ENCODE measurements at places on chromosomes 13 and 19.

DNA sequence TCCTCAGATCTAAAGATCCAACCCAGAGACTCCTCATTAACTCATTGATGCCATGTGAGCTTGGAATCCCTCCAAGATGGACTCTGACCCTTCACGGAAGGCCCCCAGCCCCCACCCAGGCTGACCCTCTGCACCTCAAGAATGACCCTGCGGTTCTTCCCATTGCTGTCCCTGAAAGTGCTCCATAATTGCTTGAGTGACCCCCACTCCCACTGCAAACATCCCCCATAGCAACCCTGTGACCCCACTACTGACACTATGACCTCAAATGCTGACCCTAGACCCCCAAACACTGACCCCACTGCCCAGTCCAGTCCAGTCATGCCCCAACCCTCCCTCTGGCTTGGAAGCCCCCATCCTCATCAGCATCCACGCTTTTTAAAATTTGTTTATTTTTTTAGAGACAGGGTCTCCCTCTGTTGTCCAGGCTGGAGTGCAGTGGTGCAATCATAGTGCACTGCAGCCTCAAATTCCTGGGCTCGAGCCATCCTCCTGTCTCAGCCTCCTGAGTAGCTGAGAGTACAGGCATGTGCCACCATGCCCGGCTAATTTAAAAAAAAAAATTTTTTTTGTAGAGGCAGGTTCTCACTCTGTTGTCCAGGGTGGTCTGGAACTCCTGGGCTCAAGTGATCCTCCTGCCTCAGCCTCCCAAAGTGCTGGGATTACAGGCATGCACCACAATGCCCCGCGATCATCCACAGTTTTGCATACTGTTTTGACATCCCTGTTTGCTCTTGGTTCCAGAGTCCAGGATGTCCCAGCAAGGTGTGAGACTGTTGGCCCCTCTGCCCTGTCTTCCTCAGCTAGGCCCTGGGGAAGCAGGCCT, 855 bp downstream of the LYL1 start:
- H3K36me3 ChIP-seq: no peaks in the 10 kb centered on the region
- no peak for DNase-seq
- peaks cover 49% of the 10 kb centered on the region for H3K27me3 ChIP-seq
- H3K4me1 ChIP-seq: peaks cover 8% of the 10 kb centered on the region
- H3K4me3 ChIP-seq: peak overlapping the region; percentile 14

- no peaks in the 10 kb centered on the region for H3K27me3 ChIP-seq
- H3K4me1 ChIP-seq: no peaks in the 10 kb centered on the region
- no peak for DNase-seq
- H3K36me3 ChIP-seq: no peaks in the 10 kb centered on the region
- H3K27ac ChIP-seq: no peak overlapping the region
These were observed 586.9 kb upstream of the KLHL1 start for GRCh38 chr13:70694996-70695715.

GRCh38 chr19:32935629-32936028, 36.1 kb downstream of the CEP89 start:
- no peaks in the 10 kb centered on the region for H3K27me3 ChIP-seq
- DNase-seq: no peak
- H3K4me1 ChIP-seq: no peaks in the 10 kb centered on the region
- peaks cover 32% of the 10 kb centered on the region for H3K36me3 ChIP-seq
- H3K4me3 ChIP-seq: no peak overlapping the region

DNA sequence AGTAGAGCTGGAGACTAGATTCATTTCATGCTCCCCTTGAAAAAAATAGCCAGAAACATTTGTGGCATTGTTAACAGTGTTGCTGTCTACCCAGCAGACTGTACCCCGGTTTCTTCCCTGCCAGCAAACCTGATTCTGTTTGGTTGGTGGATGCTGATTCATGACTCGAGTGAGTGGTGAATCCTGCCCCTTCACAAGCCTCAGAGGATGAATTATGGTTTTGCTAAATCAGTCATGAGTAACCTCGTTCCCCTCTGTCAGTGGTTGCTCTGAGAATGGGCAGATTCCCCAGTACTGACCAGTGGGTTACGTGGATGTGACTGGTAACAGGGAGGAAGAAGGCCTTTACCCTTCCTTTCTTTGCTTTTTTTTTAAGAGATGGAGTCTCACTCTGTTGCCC, 10.1 kb downstream of the NLRP12 start:
- DNase-seq: no peak
- no peaks in the 10 kb centered on the region for H3K27me3 ChIP-seq
- no peak overlapping the region for H3K4me3 ChIP-seq
- no peaks in the 10 kb centered on the region for H3K36me3 ChIP-seq
- H3K27ac ChIP-seq: no peak overlapping the region

GRCh38 chr19:46639358-46640182, 3.6 kb upstream of the GNG8 start:
- H3K4me1 ChIP-seq: peaks cover 5% of the 10 kb centered on the region
- peak; percentile 88 for DNase-seq
- H3K27me3 ChIP-seq: peaks cover 41% of the 10 kb centered on the region
- H3K4me3 ChIP-seq: no peak overlapping the region

- no peak overlapping the region for H3K27ac ChIP-seq
- no peaks in the 10 kb centered on the region for H3K27me3 ChIP-seq
- no peak overlapping the region for H3K4me3 ChIP-seq
- DNase-seq: no peak
- H3K4me1 ChIP-seq: peaks cover 11% of the 10 kb centered on the region
These were observed 122.3 kb downstream of the ZDHHC20 start for GRCh38 chr13:21336609-21337349.

- H3K27ac ChIP-seq: no peak overlapping the region
- no peak overlapping the region for H3K4me3 ChIP-seq
These were observed 69.1 kb upstream of the POSTN start for GRCh38 chr13:37667702-37668101.

DNA sequence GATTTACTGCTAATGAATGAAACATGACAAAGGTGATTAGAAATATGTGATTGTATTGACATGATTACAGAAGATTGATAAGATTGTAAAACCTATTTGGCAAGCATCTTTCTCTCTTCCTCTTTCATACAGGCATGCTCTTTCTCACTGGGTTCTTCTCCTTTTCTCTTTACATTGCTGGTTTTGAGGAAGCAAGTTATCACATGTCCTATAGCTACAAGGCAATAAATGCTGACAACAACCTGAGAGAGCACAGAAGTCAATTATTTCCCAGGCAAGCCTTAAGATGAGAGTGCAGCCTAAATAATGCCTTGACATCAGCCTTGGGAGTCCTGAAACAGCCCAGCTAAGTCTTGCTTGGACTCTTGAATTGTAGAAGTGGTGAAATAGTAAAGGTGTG, 875.0 kb downstream of the SLITRK1 start:
- no peak overlapping the region for H3K4me3 ChIP-seq
- no peak for DNase-seq
- H3K27me3 ChIP-seq: no peaks in the 10 kb centered on the region
- no peaks in the 10 kb centered on the region for H3K36me3 ChIP-seq
- no peak overlapping the region for H3K27ac ChIP-seq
- H3K4me1 ChIP-seq: no peaks in the 10 kb centered on the region

DNA sequence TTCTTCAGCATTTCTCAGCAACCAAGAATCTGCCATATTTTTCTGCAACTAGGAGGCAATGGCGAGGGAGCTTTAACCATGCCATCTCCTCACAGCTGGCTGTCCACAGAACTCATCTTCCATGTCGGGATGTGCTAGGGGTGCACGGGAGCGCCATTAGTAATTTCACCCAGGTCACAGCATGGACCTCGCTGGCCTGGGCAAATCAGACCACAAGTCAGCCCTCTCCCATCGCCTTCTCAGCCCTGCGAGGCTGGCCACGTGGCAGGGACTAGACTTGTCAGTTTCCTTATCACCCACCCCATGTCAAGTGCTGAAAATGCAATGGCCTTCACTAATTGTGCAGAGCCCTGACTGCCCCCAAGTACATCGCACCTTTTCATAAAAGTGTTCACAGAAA, 15.7 kb downstream of the COL4A1 start:
- peaks cover 3% of the 10 kb centered on the region for H3K36me3 ChIP-seq
- H3K4me1 ChIP-seq: no peaks in the 10 kb centered on the region
- no peaks in the 10 kb centered on the region for H3K27me3 ChIP-seq
- DNase-seq: no peak
- no peak overlapping the region for H3K27ac ChIP-seq

- peaks cover 53% of the 10 kb centered on the region for H3K27me3 ChIP-seq
- no peaks in the 10 kb centered on the region for H3K4me1 ChIP-seq
- no peak for DNase-seq
- no peak overlapping the region for H3K27ac ChIP-seq
These were observed 7.3 kb downstream of the CD209 start for GRCh38 chr19:7739801-7740681.

DNA sequence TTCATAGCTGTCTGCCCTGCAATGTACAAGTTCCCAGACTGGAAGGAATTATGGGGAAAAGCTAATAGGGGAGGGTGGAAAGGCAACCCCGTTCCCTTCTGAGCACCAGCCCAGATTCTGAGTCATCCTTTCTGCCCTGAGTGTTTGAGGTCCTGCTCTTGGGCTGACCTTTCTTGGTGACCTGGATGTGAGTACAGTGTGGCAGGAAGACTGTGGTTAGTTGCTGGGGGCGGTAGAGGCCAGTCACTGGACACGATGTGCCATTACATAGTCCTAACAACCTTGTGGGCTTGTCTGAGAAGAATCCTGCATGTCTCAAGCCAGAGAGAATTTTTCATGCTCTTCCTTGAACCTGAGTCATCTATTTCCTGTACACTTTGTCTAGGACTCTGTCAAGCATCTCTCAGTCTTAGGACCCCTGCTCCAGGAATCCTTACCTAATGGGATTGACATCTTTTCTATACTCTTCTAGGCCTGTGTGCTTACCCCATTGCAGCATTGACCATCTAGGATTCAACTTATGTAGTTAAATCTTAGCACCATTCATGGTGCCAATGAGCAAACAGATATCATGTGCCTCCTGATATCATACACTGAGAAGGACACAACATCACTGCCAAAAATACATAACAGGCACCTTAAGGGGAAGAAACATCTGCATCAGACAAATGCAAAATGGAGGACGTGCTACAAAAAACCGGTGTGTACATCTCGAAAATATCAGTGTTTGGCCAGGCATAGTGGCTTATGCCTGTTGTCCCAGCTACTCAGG, 8.1 kb upstream of the ANGPTL4 start:
- no peak overlapping the region for H3K4me3 ChIP-seq
- no peak overlapping the region for H3K27ac ChIP-seq

DNA sequence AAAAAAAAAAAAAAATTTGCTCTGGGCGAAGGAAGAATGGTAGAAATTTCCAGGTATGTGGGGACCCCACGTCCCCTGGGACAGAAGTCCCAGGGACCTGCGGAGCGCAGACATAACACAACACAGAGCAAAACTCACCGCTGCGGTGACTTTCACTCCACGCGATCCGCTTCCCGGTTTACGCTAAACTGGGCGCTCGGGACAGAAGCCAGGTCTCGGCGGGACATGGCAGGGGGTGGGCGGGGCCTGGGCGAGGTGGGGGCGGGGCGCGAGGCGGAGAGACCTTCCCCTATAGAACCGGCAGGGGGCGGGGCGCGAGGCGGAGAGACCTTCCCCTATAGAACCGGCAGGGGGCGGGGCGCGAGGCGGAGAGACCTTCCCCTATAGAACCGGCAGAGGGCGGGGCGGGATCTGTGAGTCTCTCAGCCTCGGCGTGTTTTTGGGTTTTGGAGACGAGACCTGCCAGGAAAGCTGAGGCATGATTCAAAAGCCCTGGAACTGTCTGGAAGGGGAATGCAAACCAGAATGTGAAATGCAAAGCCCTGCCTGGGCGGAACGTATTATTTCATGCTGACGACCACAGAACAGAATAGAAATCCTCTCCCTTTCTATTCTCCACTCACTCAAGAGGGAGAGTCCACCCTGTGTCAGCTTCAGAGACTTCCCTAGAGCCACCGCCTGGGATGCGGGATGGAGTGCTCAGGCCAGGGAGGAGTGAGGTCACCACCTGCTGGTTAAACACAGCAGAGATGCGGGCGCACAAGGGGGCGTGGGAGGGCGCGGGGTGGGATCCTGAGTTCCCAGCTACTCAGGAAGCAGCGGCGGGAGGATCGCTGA, 20.2 kb upstream of the ERVV-1 start:
- H3K27ac ChIP-seq: peak overlapping the region; percentile 91
- H3K36me3 ChIP-seq: peaks cover 9% of the 10 kb centered on the region
- peak; percentile 93 for DNase-seq
- H3K4me3 ChIP-seq: peak overlapping the region; percentile 92
- H3K4me1 ChIP-seq: peaks cover 18% of the 10 kb centered on the region

DNA sequence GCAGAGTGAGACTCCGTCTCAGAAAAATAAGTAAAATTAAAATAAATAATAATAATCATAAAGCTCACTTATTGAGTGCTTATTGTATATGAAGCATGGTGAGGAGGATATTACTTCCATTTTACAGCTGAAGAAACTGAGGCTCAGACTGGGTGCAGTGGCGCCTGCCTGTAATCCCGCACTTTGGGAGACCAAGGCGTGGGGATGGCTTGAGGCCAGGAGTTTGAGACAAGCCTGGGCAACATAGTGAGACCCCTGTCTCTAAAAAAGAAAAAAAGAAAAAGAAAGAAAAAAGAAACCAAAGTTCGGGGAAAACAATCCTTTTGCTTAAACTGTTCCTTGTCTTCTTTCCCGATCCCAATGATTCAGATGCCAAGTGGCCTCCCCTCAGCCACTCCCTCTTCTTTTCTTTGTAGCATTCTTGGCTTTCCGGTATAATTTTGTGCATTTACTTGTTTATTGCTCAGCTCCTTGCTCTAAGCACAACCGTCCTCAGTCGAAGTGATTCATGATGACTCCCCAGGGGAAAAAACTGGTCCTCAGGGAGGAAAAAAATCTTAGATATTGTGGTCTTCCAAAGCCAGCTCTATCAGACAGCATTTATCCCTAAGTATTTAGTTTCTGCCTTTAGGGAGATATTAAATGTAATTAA, 965 bp upstream of the EIF3G start:
- peak overlapping the region; percentile 37 for H3K4me3 ChIP-seq
- peaks cover 4% of the 10 kb centered on the region for H3K36me3 ChIP-seq

GRCh38 chr13:19178901-19179593, 2.6 kb downstream of the TUBA3C start:
- no peaks in the 10 kb centered on the region for H3K36me3 ChIP-seq
- H3K4me3 ChIP-seq: no peak overlapping the region
- DNase-seq: peak; percentile 29
- no peaks in the 10 kb centered on the region for H3K27me3 ChIP-seq
- no peak overlapping the region for H3K27ac ChIP-seq

DNA sequence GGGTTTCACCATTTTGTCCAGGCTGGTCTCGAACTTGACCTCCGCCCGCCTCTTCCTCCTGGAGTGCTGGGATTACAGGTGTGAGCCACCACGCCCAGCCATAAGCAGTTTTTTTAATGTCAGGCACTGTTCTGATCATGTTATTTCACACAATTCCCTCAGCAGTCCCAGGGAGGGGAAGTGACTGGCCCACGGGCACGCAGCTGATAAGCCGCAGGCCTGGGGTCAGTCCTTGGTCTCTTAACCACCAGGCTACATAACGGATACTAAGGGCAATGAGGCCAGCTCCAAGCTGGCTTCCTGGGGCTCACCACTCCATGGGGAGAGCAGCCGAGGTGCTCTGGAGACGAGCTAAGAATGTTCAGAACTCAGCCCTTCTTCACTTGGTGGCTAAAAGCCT, 13.5 kb downstream of the BRSK1 start:
- no peak for DNase-seq
- H3K4me3 ChIP-seq: no peak overlapping the region
- no peak overlapping the region for H3K27ac ChIP-seq
- H3K4me1 ChIP-seq: peaks cover 12% of the 10 kb centered on the region

GRCh38 chr13:99434258-99434788, 66.9 kb upstream of the TM9SF2 start:
- H3K27ac ChIP-seq: no peak overlapping the region
- peaks cover 21% of the 10 kb centered on the region for H3K27me3 ChIP-seq
- no peak overlapping the region for H3K4me3 ChIP-seq
- peaks cover 20% of the 10 kb centered on the region for H3K4me1 ChIP-seq

- DNase-seq: no peak
- H3K27ac ChIP-seq: no peak overlapping the region
- H3K27me3 ChIP-seq: no peaks in the 10 kb centered on the region
- H3K4me1 ChIP-seq: peaks cover 5% of the 10 kb centered on the region
- no peaks in the 10 kb centered on the region for H3K36me3 ChIP-seq
These were observed 123.0 kb downstream of the SLC7A1 start for GRCh38 chr13:29472332-29472961.
